ENCODE measurements at places on chromosomes 1 and 21. TPM values are rescaled to one million over a fixed set of nuclear protein-coding genes. Genes with fewer than 3 reads are reported as not detected.

The FNDC10 gene
- 1.7 TPM for total RNA-seq

The ARHGAP30 gene
- total RNA-seq, result not detected

The PAX7 gene
- total RNA-seq, result not detected

The CHI3L2 gene
- total RNA-seq, result 20.9 TPM

The CFHR1 gene
- 0.19 TPM for total RNA-seq

The SPRR2A gene
- not detected for total RNA-seq

The RNF223 gene
- total RNA-seq, result not detected

The SLC45A1 gene
- total RNA-seq, result 1.4 TPM

The SLC22A15 gene
- 1.3 TPM for total RNA-seq

The LRRC39 gene
- 1.4 TPM for total RNA-seq

The FMO4 gene
- total RNA-seq, result 0.96 TPM

The RGS2 gene
- 48.5 TPM for total RNA-seq

The KRTAP21-2 gene
- not detected for total RNA-seq

The PEX11B gene
- total RNA-seq, result 23.7 TPM

The RNF186 gene
- not detected for total RNA-seq

The TMPRSS15 gene
- total RNA-seq, result not detected

The LCE6A gene
- not detected for total RNA-seq

The PGLYRP3 gene
- not detected for total RNA-seq

The SMCP gene
- not detected for total RNA-seq

The RGSL1 gene
- not detected for total RNA-seq

The FAM167B gene
- 0.38 TPM for total RNA-seq

The TMEM53 gene
- total RNA-seq, result 3.7 TPM

The PCAT6 gene
- total RNA-seq, result not detected

The SNAP47 gene
- 37.8 TPM for total RNA-seq

The PRAMEF2 gene
- not detected for total RNA-seq

The EFNA3 gene
- total RNA-seq, result 3.1 TPM

The AGO3 gene
- total RNA-seq, result 9.4 TPM

The SORT1 gene
- total RNA-seq, result 7.3 TPM

The TARS2 gene
- 14.1 TPM for total RNA-seq

The CAMK1G gene
- total RNA-seq, result 0.77 TPM

The TSTD1 gene
- 41.4 TPM for total RNA-seq

The KANK4 gene
- not detected for total RNA-seq

The AMY1C gene
- total RNA-seq, result not detected

The MMEL1 gene
- total RNA-seq, result under 0.01 TPM

The SERTAD4 gene
- 12.1 TPM for total RNA-seq

The PLPP3 gene
- 110 TPM for total RNA-seq

The DYRK3 gene
- total RNA-seq, result 24.7 TPM

The XCL1 gene
- not detected for total RNA-seq

The LCE2B gene
- total RNA-seq, result not detected

The LAMC2 gene
- total RNA-seq, result 2.8 TPM

The NR5A2 gene
- total RNA-seq, result under 0.01 TPM

The CD1D gene
- under 0.01 TPM for total RNA-seq

The SELL gene
- total RNA-seq, result 1.1 TPM

The FUCA1 gene
- 7.3 TPM for total RNA-seq

The FAM229A gene
- total RNA-seq, result 1.1 TPM

The AVPR1B gene
- total RNA-seq, result not detected

The FCRL6 gene
- not detected for total RNA-seq

The CRNN gene
- total RNA-seq, result not detected

The ACKR1 gene
- not detected for total RNA-seq

The FRRS1 gene
- 39.2 TPM for total RNA-seq

The LCE3D gene
- not detected for total RNA-seq

The CHD5 gene
- total RNA-seq, result under 0.01 TPM

The PLA2G2F gene
- not detected for total RNA-seq

The LRRC7 gene
- total RNA-seq, result under 0.01 TPM

The GSTM4 gene
- total RNA-seq, result 7.9 TPM

Measured in regular cardiac myocyte (primary cell).